T-helper 2 cell treated with Interferon-gamma antibody and Interleukin-4, amounts not matched to agents 5 μg/mL and 100 μg/mL, for 36 hours (primary cell): ENCODE measurements at places on chromosomes 6 and 20.
A peak's percentile ranks its signal among the peaks of the same experiment; 100 is the strongest.

DNA sequence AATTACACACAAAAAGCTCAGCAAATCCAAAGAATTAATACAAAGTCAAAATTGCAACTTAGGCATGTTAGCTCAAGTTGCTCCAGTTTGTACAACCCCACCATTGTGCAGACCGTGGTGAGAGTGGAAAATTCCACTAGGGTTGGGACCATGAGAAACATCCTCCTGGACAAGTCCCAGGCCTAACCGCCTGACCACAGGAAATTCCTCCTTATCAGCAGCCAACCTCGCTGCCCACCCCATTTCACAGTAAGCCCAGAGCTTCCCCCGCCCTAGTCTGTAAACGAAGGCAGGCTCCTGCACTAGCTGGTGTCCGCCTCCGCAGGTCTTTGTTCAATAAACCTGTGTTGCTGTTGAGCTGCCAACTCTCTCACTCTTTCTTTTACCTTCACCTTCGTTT is 1023.3 kb downstream of the EYS start:
- no peaks in the 10 kb centered on the region for H3K4me1 ChIP-seq
- H3K27me3 ChIP-seq = no peaks in the 10 kb centered on the region
- H3K36me3 ChIP-seq = no peaks in the 10 kb centered on the region
- H3K4me3 ChIP-seq = no peak overlapping the region
- H3K27ac ChIP-seq = no peak overlapping the region

DNA sequence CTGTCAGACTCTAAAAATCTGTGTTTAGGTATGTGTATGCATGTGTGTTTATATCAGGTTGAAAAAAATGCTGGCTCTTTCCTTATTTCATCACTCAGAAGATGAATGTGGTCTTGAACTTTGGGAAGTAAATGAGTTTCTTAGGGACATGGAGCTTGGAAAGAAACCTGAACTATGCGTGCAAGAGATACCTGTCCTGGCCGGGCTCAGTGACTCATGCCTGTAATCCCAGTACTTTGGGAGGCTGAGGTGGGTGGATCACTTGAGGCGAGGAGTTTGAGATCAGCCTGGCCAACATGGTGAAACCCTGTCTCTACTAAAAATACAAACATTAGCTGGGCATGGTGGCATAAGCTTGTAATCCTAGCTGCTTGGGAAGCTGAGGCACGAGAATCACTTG is 4.4 kb upstream of the GLP1R start:
- H3K4me1 ChIP-seq = no peaks in the 10 kb centered on the region
- H3K36me3 ChIP-seq = no peaks in the 10 kb centered on the region
- H3K27me3 ChIP-seq = peaks cover 23% of the 10 kb centered on the region
- H3K27ac ChIP-seq = no peak overlapping the region

DNA sequence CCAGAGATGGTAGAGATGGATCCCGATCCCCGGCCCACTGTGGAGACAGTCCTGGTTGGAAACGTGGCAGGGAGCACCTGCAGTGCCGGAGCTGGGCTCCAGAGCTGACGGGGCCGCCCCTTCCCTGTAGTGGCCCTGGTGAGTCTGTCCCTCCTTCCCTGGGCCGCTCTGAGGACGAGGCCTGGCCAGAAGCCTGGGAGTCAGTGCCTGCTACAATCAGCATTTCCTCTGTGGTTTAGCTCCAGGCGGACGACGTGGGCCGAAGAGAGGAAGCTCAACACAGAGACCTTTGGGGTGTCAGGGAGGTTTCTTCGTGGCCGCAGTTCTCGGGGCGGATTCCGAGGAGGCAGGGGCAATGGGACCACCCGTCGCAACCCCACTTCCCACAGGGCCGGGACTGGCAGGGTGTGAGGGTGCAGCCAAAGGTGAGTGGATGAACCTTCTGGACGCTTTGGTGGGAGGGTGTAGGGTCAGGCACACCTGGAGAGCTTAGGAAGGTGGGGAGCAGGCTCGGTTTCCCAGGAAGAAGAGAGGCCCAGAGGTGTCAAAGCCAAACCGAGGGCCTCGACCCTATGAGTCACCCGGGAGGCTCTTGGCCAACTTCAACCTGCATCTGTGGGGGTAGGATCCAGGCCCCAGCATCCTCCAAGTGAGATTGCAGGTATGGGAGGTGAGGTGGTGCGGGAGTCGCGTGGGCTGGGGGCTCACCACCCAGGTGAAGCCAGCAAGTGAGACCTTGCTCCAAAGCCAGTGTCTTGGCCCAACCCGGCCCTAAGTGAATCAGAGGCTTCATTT is 9.9 kb downstream of the PSMA7 start:
- peak overlapping the region; percentile 20 for H3K27ac ChIP-seq
- H3K36me3 ChIP-seq = peaks cover 78% of the 10 kb centered on the region
- DNase-seq = no peak
- no peak overlapping the region for H3K4me3 ChIP-seq
- H3K27me3 ChIP-seq = no peaks in the 10 kb centered on the region

- H3K4me1 ChIP-seq = peaks cover 9% of the 10 kb centered on the region
- DNase-seq = no peak
- H3K27me3 ChIP-seq = no peaks in the 10 kb centered on the region
Measured at GRCh38 chr6:40794586-40794985, 207.4 kb upstream of the LRFN2 start.

- peaks cover 7% of the 10 kb centered on the region for H3K4me1 ChIP-seq
- DNase-seq = no peak
- no peaks in the 10 kb centered on the region for H3K27me3 ChIP-seq
- H3K4me3 ChIP-seq = no peak overlapping the region
Measured at GRCh38 chr6:33678932-33679490, 32.5 kb downstream of the UQCC2 start.

DNA sequence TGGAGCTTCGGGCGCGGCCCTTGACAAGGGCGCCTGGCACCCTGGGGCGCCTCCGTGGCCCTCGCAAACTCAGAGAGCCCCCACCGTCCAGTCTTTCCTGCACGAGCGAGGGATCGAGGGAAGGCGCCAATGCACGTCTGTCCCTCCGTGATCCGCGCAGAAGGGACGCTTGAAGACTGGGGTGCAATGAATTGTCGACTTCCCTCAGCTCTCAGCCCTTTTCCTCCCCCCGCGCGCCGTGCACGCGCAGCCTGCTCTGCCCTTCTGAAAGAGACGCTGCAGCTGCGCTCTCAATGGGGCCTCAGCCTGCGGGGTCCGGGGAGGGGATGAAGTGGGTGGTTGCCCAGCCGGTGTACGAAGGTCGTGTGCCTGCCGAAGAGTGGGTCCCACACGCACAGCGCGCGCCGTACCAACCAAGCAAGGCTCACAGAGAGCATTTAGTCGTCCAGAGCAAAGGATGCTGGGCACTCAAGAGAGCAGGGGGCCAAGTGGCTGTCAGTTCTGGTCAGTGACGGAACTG is 5.5 kb upstream of the SOX4 start:
- H3K27ac ChIP-seq = peak overlapping the region; percentile 86
- peak; percentile 39 for DNase-seq
- peak overlapping the region; percentile 96 for H3K4me3 ChIP-seq
- H3K4me1 ChIP-seq = peaks cover 11% of the 10 kb centered on the region
- H3K27me3 ChIP-seq = peaks cover 60% of the 10 kb centered on the region

GRCh38 chr20:50136822-50137599 is 16.5 kb downstream of the PEDS1 start:
- peaks cover 5% of the 10 kb centered on the region for H3K4me1 ChIP-seq
- H3K36me3 ChIP-seq = peaks cover 28% of the 10 kb centered on the region
- H3K27me3 ChIP-seq = no peaks in the 10 kb centered on the region
- no peak overlapping the region for H3K27ac ChIP-seq
- DNase-seq = no peak
- no peak overlapping the region for H3K4me3 ChIP-seq

GRCh38 chr20:32578840-32579390 is 6.2 kb downstream of the NOL4L start:
- H3K27me3 ChIP-seq = no peaks in the 10 kb centered on the region
- no peak for DNase-seq
- H3K4me1 ChIP-seq = peaks cover 23% of the 10 kb centered on the region

DNA sequence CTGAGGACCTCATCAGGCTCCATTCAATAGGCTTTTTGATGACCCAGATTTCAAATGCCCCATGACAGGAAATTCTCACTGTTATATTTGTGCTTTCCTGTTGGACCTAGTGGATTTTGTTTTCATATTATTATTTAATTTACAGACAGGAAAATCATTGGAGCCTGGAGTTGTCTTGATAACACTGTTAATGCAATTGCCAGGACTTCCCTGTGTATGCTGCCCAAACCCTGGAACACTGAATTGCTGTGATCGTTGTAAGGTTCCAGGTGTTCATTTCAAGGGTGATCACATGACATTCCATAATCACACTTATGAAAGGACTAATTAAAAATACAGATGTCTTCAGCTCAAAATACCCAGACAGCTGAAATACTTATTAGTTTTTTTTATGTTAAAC is 783.2 kb downstream of the DHX35 start:
- H3K4me3 ChIP-seq = no peak overlapping the region
- no peaks in the 10 kb centered on the region for H3K36me3 ChIP-seq
- H3K27ac ChIP-seq = no peak overlapping the region
- H3K27me3 ChIP-seq = no peaks in the 10 kb centered on the region

- no peak for DNase-seq
- H3K36me3 ChIP-seq = peaks cover 2% of the 10 kb centered on the region
- no peak overlapping the region for H3K4me3 ChIP-seq
- H3K27me3 ChIP-seq = peaks cover 16% of the 10 kb centered on the region
- peaks cover 6% of the 10 kb centered on the region for H3K4me1 ChIP-seq
Measured at GRCh38 chr6:5855787-5856470, 150.8 kb downstream of the NRN1 start.

DNA sequence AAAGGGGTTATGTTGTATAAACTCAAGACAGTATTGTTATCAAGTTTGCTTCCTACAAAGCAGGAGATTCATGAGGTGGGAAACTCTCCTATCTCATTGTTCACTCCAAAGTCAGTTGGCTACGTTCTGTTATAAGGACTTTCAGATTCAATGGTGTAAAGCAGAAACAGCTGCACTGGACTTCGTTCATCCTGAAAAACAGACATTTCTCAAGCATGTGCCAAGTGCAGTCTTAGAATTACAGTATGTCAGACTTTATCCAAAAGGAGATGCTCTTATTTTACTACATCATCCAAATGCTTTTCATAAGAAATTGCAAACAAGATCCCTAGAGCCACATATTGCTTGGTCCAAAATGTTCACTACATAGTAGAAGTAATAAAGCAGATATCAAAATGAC is 14.9 kb downstream of the COL21A1 start:
- no peak for DNase-seq
- H3K27ac ChIP-seq = no peak overlapping the region
- no peaks in the 10 kb centered on the region for H3K36me3 ChIP-seq
- no peaks in the 10 kb centered on the region for H3K4me1 ChIP-seq
- no peak overlapping the region for H3K4me3 ChIP-seq
- H3K27me3 ChIP-seq = no peaks in the 10 kb centered on the region

GRCh38 chr20:25309395-25310267 is 61.7 kb downstream of the PYGB start:
- H3K4me1 ChIP-seq = peaks cover 15% of the 10 kb centered on the region
- peak overlapping the region; percentile 70 for H3K27ac ChIP-seq
- H3K27me3 ChIP-seq = no peaks in the 10 kb centered on the region
- H3K36me3 ChIP-seq = peaks cover 9% of the 10 kb centered on the region
- no peak overlapping the region for H3K4me3 ChIP-seq

- peaks cover 19% of the 10 kb centered on the region for H3K27me3 ChIP-seq
- peaks cover 6% of the 10 kb centered on the region for H3K4me1 ChIP-seq
- no peak overlapping the region for H3K4me3 ChIP-seq
- H3K27ac ChIP-seq = no peak overlapping the region
Measured at GRCh38 chr20:63029358-63030121, 22.8 kb upstream of the BHLHE23 start.

- no peak for DNase-seq
- no peaks in the 10 kb centered on the region for H3K27me3 ChIP-seq
- no peak overlapping the region for H3K4me3 ChIP-seq
- no peaks in the 10 kb centered on the region for H3K4me1 ChIP-seq
Measured at GRCh38 chr6:22896696-22897095, 327.3 kb downstream of the HDGFL1 start.

- peak overlapping the region; percentile 27 for H3K4me3 ChIP-seq
- peak; percentile 56 for DNase-seq
- H3K27ac ChIP-seq = peak overlapping the region; percentile 47
Measured at GRCh38 chr6:107668743-107669474, 155.2 kb downstream of the SCML4 start.

DNA sequence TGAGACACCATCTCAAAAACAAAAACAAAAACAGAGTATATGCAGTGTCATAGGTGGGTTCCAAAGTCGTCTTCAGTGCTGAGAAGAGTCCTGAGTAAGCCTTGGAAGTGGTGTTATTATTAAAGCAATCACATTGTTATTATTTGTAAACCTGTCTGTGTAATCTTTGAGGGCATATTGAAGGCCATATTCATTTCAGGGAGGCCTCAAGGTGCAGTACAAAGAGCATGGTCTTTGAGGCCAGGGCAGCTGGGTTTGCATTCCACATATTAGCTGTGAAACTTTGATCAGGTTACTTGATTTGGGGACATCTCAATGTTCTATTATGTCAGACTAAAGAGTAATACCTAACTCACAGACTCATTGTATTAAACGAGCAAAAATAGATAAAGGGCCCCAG is 139.3 kb upstream of the SOX4 start:
- no peak overlapping the region for H3K4me3 ChIP-seq
- no peak overlapping the region for H3K27ac ChIP-seq
- H3K36me3 ChIP-seq = no peaks in the 10 kb centered on the region
- H3K4me1 ChIP-seq = peaks cover 2% of the 10 kb centered on the region
- DNase-seq = no peak
- peaks cover 15% of the 10 kb centered on the region for H3K27me3 ChIP-seq

DNA sequence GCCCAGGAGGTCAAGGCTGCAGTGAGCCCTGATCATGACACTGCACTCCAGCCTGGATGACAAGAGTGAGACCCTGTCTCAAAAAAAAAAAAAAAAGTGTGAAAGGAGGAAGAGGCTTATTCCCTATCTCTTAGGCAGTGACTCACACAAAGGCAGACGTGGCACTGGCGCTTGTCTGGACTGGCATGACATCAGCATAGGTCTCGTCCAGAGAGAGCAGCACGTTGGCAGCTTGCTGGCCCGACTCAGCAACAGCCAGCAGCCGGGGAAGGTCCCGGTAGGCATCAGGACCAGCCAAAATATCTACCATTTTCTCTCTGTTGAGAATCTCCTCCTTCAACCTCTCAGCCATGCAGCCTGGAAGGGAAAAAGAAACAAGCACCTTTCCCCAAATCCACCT is 14.1 kb downstream of the CDK5RAP1 start:
- H3K27ac ChIP-seq = no peak overlapping the region
- peaks cover 26% of the 10 kb centered on the region for H3K36me3 ChIP-seq
- no peak overlapping the region for H3K4me3 ChIP-seq
- DNase-seq = no peak
- H3K4me1 ChIP-seq = no peaks in the 10 kb centered on the region

DNA sequence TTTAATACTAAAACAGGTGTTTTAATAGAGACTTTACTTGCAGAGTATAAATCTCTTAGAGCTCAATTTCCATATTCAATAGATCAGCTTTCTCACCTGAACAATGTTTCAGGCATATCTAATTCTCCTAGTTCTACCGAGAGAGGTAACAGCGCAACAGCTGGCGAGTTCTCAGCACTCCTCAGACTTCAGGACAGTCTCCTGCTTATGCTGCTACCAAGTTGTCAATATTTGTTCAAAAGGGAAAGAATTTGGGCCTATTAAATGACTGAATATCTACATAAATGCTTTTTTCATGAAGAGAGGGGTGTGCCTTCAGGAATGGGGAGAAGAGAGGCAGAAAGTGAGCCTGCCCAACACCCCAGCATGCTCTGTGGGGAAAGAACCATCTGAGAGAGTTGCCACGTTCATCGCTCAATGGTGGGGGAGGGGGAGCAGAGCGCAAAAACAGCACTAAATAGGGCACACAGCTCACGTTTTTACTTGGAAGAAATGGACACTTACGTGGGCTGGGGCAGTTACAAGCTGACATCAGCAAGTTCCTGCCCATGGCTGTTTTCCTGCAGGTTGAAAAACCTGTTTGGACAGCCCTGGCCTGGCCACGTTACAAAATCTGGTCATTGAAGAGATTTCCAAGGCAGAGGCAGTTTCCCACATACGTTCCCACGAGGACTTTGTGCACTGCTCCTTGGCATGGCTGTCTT is 38.0 kb downstream of the EZR start:
- H3K27ac ChIP-seq = no peak overlapping the region
- DNase-seq = no peak
- peaks cover 77% of the 10 kb centered on the region for H3K36me3 ChIP-seq
- no peak overlapping the region for H3K4me3 ChIP-seq
- H3K27me3 ChIP-seq = no peaks in the 10 kb centered on the region
- peaks cover 19% of the 10 kb centered on the region for H3K4me1 ChIP-seq
